ENCODE measurements at places on chromosomes 3 and 15.
A peak's percentile ranks its signal among the peaks of the same experiment; 100 is the strongest.

DNA sequence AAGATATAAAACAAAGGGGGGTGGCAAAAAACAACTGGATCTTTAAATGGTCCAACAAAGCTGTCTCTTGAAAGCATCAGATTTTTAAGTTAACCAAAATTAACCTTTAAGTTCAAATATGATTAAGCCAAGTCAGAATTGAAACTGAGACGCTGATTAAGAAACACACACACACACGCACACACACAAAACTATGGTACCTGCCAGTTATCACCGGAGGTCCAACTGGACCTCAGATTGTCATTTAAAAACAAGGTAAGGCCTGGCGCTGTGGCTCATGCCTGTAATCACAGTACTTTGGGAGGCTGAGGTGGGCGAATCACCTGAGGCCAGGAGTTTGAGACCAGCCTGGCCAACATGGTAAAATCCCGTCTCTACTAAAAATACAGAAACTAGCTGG is 10.4 kb downstream of the ARF4 start:
- no peak for DNase-seq

DNA sequence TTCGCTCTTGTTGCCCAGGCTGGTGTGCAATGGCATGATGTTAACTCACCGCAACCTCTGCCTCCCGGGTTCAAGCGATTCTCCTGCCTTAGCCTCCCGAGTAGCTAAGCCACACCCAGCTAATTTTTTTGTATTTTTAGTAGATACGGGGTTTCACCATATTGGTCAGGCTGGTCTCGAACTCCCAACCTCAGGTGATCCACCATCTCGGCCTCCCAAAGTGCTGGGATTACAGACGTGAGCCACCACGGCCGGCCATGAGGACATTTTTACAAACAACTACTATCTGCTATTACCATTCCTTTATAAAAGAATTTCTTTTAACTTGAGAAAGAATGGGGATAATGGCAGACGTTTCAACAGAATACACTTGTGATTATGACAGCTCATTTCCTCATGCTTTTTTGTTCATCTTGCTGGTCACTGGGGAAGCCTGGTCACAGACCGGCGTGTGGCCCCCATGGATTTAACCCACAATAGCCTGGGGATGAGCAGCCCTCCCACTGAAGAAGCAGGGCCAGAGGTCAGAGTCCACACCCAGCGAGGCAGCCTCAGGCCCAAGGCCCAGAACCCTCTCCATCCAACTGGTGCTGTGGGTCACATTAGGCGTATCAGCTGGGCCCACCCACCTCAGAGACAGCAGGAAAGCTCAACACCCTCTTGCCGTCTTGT is 112.0 kb downstream of the LIPC start:
- DNase-seq: no peak

- no peak for DNase-seq
These were observed 8.4 kb upstream of the ISL2 start for GRCh38 chr15:76328106-76328696.

DNA sequence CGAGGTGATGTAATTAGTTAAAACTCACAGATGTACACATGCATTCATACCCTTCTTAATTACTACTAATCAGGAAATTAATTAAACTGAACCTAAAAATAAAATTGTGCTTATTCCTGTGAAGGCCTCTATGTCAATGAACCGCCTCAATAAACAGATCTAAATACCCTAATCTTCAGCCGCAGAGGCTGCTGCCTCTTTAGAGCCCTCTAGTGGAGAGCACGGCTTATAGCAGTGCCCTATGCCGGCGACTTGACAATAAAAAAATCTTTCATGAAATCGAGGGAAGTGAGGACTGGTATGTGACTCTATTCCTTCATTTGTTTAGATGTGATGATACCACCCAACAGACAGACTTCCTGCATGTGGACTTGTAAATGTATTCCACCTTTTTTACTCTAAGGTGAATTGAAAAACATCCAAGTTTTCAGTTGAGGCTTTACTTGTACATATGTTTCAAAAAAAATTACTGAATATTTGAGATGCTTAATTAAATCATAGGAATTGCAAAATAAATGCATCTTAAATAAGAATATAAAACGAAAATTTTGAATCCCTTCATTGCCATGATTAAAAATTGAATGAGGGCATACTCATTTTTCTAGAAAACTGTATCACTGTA is 8.3 kb upstream of the EPHA3 start:
- DNase-seq: peak; percentile 66

GRCh38 chr3:40432793-40433192 is 24.3 kb upstream of the RPL14 start:
- DNase-seq: no peak

- peak; percentile 47 for DNase-seq
These were observed 30.7 kb downstream of the LRTM1 start for GRCh38 chr3:54897028-54897711.

GRCh38 chr15:69720536-69720935 is 267.9 kb downstream of the RPLP1 start:
- DNase-seq: no peak

- peak; percentile 95 for DNase-seq
These were observed 12.1 kb upstream of the CNBP start for GRCh38 chr3:129195731-129196256.

DNA sequence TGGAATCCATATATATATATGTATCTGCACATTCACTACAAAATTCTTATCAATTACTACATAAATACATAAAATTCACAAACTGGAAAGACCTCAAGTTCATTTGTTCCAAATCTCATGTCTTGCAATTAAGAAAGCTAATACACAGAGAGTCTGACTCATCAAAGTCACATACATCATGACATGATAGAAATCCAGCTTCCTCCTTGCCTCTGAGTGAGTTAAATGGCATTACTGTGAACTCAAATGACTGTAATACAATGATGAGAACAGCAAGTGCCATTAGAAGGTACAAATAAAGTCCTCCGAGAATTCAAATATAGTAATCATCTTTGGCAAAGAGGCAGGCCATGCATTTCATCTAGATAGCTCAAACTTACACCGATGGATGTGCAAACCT is 55.1 kb upstream of the AGTR1 start:
- peak; percentile 16 for DNase-seq

GRCh38 chr3:194906229-194906629 is 220.5 kb downstream of the FAM43A start:
- DNase-seq: peak; percentile 5

DNA sequence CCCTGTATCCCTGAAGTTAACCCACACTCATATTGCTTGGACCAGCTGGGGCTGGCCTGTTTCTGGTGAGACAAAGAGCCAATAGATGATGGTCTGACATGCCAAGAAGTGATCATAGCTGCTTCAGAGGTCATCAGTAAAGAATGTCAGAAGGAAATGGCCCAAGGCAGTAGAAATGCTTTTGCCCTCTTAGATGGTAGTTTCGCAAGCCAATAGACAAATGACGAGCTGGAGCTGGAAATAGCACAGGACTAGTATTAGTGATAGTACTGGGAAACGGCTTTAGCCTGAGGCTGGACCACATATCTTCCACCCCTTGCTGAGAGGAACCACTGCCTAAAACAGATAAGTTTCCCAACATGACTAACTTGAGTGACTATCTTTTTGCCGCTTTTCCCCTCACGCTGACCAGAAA is 176.1 kb upstream of the THBS1 start:
- DNase-seq: peak; percentile 99

- peak; percentile 77 for DNase-seq
These were observed 1.1 kb upstream of the EIF2B5 start for GRCh38 chr3:184133840-184134745.

DNA sequence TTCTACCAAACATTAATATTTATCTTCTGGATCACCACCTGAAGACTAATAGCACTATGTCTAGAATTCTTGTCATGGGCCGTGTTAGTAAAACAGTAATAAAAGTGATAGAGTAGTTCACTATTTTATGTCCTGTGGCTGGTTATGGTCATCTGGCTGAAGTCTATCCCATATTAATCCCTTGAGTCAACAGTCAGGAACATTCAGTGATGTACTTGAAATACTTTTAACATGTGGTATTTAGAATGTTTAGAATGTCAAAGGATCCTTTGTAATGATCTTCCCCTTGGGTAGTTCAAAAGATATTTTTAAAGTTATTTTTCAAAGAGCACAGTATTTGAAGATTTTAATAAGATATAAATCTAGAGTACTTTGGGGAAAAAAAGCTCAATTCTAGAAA is 117.0 kb downstream of the MBNL1 start:
- peak; percentile 91 for DNase-seq

- no peak for DNase-seq
These were observed 4.4 kb upstream of the ZNF609 start for GRCh38 chr15:64455961-64456371.

- DNase-seq: peak; percentile 8
These were observed 192.4 kb upstream of the IGF1R start for GRCh38 chr15:98455904-98456303.

DNA sequence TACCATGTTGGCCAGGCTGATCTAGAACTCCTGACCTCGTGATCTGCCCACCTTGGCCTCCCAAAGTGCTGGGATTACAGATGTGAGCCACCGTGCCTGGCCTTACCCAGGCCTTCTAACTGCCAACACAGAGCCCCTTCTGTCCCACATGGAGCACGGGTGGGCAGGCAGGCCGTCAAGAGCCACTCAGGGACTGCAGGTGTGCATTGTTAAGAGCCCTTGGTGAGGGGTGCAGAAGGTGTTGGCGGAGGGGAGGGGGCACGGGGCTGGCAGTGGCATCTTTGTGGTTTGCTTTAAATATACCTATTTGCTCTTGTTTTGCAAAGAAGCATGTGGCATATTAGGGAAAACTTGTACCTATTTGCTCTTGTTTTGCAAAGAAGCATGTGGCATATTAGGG is 37.3 kb downstream of the SMAD6 start:
- no peak for DNase-seq

- no peak for DNase-seq
These were observed 45.3 kb upstream of the MAP3K13 start for GRCh38 chr3:185317674-185318073.

DNA sequence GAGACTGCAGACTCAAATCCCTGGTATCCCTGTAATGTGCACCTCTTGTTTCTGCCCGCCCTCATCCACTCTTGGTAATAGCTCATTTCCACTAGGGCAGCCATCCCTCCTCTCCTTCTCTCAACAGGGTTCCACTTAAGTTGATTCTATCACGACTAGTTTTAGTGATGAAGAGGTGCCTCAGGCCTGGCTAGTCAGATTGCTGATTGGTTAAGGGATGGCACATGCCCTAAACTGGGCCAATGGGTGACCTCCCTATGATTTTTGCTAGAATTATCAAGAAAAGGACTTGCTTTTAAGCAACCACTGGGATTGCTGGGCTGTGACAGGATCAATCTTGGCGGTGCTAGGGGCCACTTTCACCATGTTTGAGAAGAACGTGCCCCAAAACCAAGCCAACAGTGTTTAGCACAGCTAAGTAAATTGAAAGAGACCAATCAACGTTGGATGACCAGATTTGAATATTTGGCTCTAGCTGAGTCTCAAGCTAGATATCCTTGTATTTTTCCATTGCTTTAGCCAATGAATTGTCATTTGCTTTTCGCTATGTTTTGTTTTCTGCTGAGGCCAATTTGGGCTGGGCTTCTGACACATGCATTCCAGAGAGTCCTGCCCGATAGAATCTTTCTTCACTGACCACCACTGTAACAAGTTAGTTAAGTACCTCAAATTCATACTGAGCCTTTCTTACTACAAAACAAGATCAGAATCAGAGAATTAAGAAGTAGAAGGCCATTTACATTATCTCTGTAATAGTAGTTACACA is 131.0 kb downstream of the PDZRN3 start:
- DNase-seq: peak; percentile 83
